Stimulated activated CD4-positive, alpha-beta T cell treated with anti-CD3 and anti-CD28 coated beads, TNF-alpha, amount 100 ng/mL, for 1 hour (primary cell): ENCODE measurements at places on chromosomes 16 and 17.

DNA sequence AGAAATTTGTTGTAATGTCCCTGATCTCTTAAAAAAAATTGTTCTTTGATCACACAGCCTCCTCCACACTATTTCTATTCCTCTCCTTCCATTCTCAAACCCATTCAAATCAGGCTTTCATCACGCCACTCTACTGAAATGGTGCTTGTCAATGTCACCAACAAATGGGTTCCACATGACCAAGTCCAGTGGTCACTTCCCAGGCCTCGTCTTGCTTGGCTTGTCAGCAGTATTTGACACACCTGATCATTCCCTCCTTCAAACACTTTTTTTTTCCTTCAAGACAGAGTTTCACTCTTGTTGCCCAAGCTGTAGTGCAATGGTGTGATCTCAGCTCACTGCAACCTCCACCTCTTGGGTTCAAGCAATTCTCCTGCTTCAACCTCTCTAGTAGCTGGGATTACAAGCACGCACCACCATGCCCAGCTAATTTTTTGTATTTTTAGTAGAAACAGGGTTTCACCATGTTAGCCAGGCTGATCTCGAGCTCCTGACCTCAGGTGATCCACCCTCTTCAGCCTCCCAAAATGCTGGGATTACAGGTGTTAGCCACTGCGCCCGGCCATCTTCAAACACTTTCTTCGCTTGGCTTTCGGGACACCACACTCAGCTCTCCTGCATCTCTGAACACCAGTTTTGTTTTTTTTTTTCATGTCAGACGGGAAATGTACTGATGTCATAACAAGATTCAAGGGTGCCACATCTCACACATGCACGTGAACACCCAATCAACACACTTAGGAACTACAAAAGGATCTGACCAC is 18.3 kb downstream of the NQO1 start:
- no peak for DNase-seq

DNA sequence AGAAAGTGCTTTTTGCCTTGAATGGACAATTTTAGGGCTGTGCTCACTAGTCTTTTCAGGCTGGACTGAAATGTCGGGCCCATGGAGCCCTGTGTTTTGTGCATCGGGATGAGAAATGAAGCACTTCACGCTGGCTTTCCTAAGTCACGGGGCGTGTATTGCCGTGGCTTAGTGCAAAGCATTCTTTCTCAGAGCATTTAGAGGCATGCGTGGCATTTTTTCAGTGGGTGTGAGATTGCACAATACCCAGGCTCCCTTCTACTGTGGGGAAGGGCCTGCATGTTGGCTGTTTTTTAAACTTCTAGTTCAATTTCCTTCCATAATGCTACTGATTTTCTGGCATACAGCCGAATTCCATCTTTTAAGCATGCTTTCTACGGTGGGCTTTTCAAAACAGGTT is 12.6 kb upstream of the POLR3E start:
- no peak for DNase-seq

DNA sequence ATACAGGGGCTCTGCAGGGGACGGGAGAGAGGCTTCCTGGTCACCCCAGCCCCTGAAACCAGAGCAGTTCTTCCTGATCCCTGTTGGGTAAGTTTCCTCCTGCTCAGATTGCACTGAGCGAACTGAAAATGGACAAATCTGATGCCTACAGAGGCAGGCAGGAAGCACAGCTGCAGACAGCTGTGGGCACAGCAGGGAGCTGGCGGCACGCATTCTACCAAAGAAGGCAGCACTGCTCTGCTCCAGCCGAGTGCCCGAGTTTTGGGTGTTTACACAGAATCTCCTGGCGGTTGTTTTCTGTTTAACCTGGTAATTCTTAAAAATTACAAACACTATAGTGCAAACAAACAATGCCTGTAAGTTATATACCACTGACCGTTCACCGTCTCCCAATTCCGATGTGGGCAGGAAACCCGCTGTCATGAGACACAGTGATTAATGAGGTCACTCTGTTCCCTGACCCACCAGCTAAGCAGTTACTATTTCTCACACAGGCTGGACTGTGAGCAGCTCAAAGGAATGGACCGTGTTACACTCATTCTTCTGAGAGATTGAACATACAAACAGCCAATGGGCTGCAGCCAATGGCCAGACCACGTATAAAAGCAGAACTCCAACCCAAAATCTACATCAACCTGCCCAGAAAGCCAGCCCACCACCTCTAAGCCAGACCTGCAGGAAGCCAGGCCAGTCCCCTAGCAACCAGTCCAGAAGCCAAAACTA is 25.5 kb downstream of the NSMCE1 start:
- DNase-seq: no peak

DNA sequence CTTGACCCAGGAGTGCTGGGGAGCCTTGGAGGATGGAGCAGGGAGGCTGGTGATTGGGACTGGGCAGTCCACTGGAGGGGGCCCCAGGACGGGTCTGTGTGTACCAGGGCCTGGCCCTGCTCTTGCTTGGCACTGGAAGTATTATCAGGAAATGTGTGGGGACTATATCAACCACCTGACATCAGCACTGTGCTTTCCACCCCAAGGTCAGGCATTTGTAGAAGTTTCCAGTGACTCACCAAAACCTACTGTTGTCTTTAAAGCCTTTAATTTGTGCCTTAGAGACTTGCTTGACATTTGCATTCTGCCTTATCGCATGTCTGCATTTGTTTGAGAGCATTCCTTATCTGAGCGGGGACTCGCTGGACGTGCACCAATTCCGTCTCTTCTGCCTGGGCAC is 323.1 kb downstream of the FOXL1 start:
- DNase-seq: no peak

- no peak for DNase-seq
Measured at GRCh38 chr16:80079072-80079471, 461.7 kb upstream of the DYNLRB2 start.

DNA sequence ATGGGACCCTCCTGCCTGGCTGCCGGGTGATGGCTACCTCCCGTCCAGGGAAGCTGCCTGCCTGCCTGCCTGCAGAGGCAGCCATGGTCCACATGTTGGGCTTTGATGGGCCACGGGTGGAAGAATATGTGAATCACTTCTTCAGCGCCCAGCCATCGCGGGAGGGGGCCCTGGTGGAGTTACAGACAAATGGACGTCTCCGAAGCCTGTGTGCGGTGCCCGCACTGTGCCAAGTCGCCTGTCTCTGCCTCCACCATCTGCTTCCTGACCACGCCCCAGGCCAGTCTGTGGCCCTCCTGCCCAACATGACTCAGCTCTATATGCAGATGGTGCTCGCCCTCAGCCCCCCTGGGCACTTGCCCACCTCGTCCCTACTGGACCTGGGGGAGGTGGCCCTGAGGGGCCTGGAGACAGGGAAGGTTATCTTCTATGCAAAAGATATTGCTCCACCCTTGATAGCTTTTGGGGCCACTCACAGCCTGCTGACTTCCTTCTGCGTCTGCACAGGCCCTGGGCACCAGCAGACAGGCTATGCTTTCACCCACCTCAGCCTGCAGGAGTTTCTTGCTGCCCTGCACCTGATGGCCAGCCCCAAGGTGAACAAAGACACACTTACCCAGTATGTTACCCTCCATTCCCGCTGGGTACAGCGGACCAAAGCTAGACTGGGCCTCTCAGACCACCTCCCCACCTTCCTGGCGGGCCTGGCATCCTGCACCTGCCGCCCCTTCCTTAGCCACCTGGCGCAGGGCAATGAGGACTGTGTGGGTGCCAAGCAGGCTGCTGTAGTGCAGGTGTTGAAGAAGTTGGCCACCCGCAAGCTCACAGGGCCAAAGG is 36.8 kb downstream of the NLRC5 start:
- no peak for DNase-seq

DNA sequence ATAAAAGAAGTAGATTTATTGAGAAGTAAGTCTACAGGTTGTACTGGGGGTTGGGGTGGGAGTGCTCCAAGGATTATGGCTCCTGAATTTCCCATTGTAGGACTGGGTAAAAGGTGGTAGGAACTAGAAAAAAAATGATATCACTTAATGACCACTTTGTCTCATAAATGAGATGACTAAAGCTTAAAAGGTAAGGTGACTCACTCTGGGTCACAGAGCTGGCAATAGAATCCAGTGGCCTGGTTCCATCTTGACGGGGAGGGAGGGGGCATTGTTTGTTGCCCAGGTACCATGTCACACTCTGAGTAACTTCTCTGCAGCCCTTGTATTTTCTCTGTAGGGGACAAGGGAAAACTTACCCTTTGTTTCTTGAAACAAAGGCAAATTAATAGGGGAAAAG is 126.1 kb downstream of the PITPNC1 start:
- no peak for DNase-seq

- no peak for DNase-seq
Measured at GRCh38 chr17:69608141-69608540, 193.6 kb downstream of the MAP2K6 start.

GRCh38 chr17:29757788-29758187 is 135.1 kb upstream of the CORO6 start:
- DNase-seq: no peak

DNA sequence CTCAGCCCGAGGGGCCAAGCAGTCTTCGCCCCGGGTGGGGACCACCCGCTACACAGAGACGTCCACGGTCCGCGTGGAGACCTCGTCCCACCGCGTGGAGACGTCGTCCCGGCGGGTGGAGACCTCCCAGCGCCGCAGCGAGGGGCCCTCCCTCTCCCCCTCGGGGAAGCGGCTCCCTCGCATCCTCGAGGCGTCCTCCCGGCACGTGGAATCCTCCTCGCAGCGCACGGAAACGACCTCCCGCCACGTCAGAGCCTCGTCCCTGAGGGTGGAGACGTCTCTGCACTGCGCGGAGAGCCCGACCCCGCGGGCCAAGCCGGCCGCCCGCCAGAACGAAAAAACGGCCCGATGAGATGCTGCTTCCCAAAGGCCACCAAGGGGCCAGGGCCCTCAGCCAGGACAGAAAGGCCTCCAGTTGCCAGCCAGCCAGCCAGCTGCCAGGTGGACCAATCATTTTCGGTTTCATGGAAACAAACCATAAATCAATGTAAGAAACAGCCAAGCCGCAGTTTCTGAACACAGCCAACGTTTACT is 424 bp downstream of the C17orf100 start:
- DNase-seq: no peak

DNA sequence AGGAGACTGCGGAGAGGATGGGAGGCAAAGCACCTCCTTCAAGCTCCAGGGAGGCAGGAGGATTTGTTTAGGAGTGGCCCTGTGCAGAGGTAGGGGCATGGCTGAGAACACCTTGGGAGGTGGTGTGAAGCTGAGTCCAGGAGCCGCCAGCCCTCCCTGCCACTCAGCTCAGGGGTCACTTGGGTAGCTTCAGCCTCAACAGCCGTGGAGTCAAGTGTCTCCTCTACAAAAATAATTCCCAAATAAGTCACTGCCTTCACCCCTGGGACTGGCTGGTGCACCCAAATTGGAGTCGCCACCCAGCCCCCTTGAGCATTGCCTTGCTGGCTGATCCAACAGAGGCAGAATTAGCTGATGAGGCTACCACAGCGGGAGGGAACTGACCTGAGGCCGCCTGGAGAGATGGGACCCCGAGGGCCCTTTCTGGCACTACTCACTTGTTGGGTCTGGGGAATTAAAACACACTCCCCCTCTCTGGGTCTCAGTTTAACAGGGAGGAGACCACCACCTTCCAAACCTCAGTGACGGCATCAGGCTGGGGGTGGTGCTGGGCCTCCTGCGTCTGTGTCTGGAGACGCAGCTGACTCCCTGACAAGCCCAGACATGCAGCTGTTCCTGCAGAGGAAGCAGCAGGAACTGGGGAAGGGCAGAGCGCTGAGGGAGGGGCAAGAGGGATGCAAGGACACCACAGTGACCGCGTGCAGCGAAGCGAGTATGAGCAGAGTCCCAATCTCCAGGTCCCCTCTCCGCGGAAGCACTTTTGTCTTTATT is 87.9 kb upstream of the TOB1 start:
- no peak for DNase-seq

DNA sequence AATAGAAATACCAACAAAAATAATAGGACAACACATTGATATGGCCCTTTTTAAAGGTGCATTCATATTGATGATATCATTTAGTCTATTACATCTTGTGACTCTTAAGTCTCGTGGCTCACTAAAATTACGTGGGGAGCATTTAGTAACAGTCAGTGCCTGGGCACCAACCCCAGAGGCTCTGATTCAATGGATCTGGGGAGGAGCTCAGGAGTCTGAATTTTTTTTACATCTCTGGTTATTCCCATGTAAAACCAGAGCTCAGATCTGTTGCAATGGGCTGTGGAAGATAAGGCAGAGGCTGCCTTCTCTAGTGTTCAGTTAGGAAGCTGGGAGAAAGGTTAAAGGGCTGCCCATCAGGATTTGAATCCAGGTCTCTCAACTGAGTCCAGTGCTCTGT is 549.9 kb upstream of the CDH5 start:
- DNase-seq: no peak

DNA sequence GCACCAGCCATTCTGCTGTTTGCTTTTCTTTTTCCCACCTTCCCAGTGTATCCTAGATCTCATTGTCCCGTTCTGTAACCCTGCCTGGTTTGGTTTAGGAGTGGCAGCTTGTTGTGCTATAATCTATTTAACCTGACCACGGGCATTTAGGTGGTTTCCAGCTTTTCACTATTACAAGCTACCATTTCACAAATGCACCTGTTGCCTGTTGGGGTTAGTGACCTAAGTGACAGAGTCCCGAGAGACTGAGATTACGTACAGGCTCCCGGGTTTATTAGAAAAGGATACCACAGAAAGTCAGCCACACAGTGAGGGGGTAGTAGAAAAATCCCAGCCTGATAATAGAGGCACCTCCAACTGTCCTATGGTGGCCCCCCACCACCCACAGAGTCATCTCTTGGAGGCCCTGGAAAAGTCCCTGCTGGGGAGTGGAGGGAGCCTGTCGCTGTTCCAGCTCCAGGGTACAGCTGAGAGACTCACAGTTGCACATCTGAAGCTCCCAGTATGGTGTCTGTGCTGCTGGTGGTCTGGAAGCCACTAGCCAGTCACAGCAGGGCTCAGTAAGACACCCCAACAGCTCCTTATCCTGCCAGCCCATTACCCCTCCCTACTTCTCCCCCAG is 21.2 kb downstream of the CLEC16A start:
- no peak for DNase-seq

DNA sequence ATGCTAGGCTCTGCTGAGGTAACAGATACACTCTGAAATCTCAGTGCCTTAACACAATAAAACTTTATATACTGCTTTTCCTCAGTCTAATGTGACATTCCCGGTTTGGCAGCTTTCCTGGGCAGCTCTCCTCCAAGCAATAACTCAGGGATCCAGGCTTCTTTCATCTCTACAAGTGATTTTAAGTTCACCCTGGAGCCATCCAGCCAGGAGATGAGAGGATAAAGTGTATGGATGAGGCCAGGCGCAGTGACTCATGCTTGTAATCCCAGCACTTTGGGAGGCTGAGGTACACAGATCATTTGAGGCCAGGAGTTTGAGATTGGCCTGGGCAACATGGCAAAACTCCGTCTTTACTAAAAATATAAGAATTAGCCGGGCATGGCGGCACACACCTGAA is 147.2 kb downstream of the UTP18 start:
- DNase-seq: no peak

- no peak for DNase-seq
Measured at GRCh38 chr17:80660527-80661198, 116.0 kb downstream of the RPTOR start.

- DNase-seq: no peak
Measured at GRCh38 chr17:80337195-80337895, 76.7 kb downstream of the RNF213 start.

- DNase-seq: no peak
Measured at GRCh38 chr17:75307957-75308731, 18.9 kb upstream of the SLC25A19 start.
